ENCODE measurements at places on chromosomes 7 and 10.

- DNase-seq: no peak
Measured at GRCh38 chr10:76723844-76724243, 913.8 kb downstream of the KCNMA1 start.

GRCh38 chr7:142892951-142893350 is 7.4 kb upstream of the TRPV6 start:
- no peak for DNase-seq

GRCh38 chr7:128989961-128990360 is 52.2 kb downstream of the IRF5 start:
- no peak for DNase-seq

DNA sequence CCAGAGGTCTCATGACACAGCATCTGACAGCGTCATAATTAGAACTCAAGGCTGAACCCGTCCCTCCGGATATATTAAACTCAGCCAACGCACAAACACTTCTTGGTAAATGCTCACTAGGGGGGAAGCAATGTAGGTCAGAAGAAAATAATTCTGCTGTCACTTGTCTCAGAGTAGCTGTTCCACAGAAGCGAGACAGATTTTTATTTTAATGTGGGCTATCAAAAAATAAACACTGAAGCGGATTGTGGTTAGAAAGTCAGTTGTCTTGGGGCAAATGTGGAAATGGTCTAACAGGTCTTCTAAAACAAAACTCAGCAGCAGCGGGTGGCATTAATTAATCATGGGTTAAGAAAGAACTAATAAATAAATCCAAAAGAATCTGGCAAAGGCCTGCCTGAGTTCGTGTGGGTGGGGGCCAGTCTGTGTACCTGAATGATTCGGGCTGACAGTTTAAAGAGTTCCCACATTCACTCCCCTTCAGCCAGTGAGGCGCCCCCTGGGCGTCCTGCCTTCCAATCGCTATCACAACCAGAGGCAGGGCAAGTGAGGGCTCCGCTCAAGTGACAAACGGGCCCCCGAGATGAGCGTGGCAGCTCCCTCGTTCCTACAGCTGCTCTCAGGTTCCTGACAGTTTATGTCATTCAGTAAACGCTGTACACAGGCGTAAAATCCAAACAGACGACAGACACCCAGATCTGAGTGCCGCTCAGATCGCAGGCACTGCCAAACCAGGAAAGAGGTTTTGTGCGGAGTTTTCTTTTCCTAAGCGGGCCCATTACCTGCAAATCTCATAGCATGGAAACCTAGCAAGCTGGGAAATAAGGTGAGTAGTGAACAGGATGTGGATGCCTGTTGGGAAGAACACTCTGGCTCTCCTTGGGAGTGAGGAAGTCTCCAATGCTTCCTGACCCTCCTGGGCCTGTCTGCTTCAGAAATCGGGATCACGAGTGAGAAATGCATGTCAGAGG is 52.9 kb downstream of the NRAP start:
- DNase-seq: no peak

DNA sequence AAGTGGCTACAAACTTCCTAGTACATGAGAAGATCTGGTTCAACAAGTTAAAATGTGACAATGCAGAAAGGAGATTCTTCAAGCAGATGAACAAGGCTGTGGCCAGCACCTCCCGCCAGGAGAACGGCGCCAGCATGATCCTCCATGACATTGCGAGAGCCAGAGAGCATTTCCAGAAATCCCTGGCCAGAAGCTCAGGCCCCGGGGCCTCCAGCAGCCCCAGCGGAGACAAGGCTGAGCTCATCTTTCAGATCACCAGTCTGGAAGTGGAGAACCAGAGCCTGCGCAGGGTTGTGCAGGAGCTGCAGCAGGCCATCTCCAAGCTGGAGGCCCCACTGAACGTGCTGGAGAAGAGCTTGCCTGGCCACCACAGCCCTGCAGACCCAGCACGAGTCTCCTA is 40.1 kb upstream of the ZNF273 start:
- no peak for DNase-seq
